ENCODE measurements at places on chromosomes 2 and 18.

- no peak for DNase-seq
These were observed 41.2 kb upstream of the RAB27B start for GRCh38 chr18:54787121-54787520.

DNA sequence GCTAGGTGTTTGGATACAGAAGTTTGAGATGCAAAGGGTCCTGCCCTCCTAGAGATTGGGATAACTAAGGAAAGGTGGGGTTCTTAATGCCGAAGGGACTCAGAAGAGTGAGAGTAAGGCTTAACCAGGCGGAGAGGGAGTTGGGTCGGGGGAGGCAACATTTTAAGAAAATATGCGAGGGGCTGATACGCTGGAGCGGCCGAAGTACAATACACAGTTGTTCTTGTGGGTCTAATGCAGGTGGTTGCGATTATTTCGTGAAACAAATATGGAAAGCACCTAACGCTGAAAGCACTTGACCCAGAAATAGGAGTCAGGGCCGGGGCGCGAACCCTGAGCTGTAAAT is 344 bp upstream of the MRPL33 start:
- no peak for DNase-seq

DNA sequence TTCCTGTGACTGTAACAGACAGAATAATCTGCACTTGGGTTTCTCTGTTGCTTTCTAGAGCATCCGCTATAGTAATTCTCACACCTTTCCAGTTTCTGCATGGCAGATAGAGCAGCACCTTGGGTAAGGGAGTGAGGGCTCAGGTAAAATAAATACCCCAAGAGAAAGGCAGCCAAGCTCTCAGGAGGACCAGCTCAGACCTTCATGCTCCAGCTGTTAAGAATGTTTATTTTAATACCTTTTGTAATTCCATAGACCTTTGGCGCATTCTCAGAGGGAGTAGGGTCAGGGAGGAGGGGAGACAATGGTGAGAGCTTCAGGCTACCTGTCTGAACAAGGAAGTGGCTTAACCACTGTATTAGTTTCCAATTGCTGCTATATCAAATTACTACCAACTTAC is 16.2 kb upstream of the TMEM178A start:
- DNase-seq = no peak

DNA sequence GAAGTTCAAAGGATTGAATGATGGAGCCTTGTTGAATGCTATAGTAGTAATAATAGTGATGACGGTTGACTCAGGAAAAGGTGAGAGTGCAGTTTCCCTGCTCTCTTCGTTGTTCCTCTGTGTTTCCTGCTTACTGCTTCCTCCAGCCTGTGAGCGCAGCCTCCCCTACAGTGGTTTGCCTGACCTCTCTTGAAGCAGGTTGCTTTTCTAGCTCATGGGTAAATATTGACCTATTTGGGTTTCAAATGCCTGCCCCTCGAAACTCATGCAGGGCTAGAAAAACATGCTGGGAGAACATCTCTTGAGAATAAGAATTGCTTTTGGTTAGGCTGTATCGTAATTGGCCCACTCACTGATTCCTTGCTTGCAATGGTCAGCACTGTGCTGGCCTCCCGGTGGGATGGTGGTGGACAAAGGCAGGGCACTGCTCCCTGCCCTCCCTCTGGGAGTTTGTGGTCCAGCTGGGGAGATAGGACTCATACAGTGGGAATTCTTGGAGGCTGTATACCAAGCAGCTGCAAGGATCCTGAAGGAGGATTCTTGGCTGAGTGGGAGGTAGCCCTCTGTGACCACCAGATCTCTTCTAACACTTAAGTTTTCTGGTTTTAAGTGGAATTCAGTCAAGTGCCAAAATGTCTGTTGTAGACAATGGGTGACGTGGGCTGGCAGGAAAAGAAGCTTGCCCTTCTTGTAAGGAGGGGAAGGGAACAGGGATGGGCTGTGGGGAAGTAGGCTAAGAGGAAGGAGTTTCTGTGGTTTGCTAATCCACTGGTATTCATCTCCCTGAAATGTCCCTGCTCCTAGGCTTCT is 5.4 kb upstream of the RNF181 start:
- peak; percentile 35 for DNase-seq

DNA sequence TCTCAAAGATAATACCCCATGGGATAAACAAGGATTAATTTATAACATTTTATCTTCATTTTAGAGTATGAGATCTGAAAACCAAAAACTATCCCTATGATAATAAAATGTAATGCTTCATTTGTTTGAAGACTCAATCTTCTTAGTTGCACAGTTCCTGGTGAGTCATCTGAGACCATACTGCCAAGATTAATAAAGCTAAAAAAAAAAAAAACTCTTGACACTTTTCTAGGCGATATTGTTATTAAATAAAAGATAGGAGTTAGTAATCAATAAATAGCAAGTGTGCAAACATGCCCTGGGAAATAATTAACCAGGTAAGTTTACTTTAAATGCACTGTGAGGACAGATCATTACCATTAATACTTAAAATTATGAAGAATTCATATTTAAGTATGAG is 83.9 kb downstream of the RPE start:
- no peak for DNase-seq

DNA sequence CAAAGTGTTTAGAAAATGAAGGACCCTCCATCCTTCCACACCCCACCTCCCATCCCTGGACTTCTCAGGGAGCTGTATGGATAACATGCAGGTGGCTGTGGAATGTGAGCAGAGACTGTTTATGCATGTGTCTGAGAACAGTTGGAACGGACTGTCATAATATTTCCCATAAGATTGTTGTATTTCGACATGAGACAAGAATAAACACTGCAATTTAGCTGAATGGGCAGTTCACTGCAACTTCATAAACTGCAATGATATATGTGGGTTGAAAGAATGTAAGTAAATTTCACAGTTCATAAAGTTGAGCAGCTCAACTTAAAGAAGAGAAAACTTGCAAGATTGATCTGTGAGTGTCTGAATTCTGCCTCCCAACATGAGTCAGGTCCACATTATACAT is 74.6 kb downstream of the MEP1B start:
- no peak for DNase-seq

DNA sequence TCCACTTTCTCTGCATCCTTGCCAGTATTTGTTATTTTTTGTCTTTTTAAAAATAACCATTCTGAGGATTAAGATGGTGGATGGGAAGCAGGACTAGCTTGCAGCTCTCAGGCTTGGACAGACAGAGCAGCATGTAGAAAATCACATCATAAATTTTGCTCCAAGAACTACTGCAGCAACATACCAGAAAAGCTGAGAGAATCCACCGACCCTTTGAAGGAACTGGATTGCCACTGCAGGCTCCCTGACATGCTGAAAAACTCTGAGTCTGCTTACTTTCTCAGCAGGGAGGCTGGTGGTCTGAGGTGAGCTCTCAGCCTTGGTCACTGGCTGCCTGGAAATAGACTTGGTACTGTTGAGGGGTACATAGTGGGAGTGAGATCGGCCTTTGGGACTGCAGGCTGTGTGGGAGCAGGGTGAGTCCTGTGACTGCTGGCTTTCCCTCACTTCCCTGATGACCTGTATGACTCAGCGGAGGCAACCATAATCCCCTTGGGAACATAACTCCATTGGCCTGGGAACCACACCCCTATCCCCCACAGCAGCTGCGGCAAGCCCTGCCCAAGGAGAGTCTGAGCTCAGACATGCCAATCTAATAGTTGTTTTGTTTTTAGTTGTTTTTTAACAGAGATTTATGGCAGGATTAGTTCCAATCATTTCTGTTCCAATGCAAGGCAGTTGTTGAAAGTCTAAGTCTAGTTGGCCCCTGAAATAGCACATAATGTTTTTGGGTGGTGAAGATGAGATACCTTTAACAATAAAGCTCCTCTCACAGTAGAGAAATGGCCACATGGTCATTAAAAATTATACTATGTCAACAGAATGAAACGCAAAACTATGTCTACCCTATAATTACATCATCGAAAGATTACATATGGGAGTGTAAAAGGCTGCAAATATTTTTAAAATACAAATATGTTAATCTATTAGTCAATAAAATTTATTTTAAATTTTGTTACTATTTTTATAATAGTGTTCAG is 414.2 kb upstream of the CHAC2 start:
- no peak for DNase-seq

DNA sequence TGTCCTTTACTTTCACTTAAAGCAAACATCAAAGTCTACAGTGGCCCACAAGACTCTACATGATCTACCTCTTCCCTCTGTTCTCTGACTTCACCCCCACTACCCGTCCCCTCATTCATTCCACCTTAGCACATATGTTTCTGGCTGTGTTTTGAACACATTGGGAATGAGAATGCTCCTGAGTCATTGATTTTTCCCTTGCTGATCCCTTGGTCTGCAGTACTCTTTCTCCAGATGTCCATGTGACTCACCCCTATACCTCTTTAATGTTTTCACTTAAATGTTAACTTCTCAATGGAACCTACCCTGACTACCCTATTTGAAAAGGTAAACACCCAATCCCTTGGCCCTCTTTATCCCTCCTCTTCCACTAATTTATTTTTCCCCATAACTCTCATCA is 30.7 kb upstream of the FRZB start:
- no peak for DNase-seq

DNA sequence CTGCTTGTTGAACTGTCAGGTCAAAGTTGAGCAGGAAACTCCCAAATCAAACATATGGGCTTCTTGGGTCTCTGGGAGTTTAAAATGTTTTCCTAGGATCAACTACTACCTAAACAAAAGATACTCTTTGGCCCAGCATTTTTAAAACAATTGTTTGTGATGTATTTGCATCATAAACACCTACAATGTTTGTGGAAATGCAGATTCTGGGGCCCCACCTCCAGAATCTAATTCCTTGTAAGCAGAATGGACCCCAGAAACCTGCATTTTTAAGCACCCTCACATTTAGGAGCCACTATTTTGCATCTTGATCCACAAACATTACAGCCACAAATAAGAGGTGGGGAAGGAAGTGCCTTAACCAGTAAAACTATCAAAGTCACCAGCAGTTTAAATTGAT is 104.1 kb downstream of the TMEM131 start:
- DNase-seq = no peak

- no peak for DNase-seq
These were observed 748 bp downstream of the FMNL2 start for GRCh38 chr2:152335726-152336118.

Data from endothelial cell (in vitro differentiated cells).